ENCODE measurements at places on chromosomes 3 and 15. TPM values are rescaled to one million over a fixed set of nuclear protein-coding genes. Genes with fewer than 3 reads are reported as not detected.

TGM5 gene
- total RNA-seq: not detected

CDHR4 gene
- total RNA-seq: not detected

DNA sequence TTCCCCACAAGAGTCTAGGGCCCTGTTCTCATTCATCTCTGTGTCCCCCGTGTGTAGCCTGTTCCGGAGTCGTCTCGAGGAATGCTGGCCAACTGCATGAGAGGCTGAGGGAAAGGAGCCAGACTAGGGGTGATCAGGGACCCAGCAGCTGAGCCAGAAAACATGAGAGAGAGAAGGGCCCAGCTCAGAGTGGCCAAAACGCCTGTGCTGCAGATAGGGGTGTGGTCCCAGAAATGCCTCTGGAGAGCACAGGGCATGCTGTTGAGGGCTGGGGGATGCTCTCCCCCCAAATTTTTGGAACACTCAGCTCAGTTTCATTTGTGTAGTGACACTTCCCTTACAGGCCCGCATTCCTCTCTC is 14.1 kb downstream of the CYP1A2 start:
- no peak for DNase-seq

DNA sequence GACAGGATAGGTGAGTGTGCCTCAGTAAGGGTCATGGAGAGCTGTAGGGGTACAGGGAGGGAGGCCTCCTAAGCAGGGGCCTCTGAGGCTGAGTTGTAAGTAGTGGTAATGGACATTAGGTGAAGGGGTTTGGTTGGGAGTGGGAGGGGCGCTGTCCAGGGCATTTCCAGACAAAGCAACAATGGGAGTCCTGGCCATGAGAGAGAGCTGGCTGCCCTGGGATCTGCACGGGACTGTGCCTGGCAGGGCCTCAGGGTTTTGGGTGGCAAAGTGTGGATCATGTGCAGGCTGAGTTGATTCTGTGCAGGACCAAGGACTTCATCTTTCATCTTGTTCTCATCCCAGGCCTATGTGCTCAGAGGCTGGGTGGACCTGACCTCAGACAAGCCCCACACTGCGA is 4.6 kb downstream of the TTC21A start:
- DNase-seq: no peak

GRCh38 chr3:103406320-103406850 is 971.6 kb downstream of the ZPLD1 start:
- DNase-seq: no peak

DNA sequence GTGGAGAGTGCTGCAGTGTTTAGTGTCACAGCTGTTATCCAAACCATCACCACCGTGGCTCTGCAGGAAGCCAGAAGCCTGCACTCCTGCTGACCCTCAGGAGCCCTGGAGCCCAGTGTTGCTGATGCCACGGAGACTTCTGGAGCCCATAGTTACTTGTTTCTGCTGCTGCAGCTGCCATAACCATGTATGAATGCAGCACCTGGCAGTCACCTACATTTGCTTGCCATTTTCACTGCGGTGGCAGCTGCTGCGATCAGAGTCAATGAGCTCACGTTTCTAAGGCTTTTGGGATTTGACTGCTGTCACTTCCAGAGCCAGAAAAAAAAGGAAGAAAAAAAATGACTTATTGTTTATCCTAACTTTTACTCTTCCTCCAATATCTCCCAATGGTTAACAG is 299.2 kb upstream of the THRB start:
- no peak for DNase-seq

- DNase-seq: no peak
Measured at GRCh38 chr15:57565311-57565710, 26.4 kb upstream of the MYZAP start.

Data from pulmonary artery endothelial cell (primary cell).